ENCODE measurements at places on chromosomes 6 and 20.
A peak's percentile ranks its signal among the peaks of the same experiment; 100 is the strongest.

GRCh38 chr6:16712255-16712930 is 48.9 kb downstream of the ATXN1 start:
- DNase-seq = peak; percentile 49

DNA sequence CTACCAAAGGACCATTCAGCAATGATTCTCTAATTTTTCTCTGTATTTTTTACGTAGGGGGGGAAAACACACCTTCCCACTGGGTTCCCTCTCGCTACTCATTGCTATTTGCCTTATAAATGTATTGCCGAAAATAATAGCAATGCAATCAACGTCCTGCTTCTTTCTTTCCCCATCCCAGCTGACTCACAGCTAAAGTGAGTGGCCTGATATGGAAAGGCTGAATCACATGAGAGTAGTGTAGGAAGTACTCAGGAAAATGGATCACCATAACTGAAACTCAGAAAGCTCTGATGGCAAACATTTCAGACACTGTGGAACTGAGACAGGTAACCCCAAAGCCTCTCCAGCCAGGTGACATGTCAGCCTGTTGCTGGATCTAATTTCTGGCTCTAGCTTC is 49.3 kb upstream of the SRPK1 start:
- no peak for DNase-seq

- no peak for DNase-seq
Observed at GRCh38 chr6:87103977-87104601, 9.2 kb upstream of the CGA start.

DNA sequence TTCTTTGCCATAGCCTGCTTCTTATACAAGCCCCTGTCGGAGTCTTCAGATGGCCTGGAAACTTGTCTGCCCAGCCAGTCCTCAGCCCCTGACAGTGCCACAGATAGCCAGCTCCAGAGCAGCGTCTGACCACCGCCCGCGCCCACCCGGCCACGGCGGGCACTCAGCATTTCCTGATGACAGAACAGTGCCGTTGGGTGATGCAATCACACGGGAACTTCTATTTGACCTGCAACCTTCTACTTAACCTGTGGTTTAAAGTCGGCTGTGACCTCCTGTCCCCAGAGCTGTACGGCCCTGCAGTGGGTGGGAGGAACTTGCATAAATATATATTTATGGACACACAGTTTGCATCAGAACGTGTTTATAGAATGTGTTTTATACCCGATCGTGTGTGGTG is 29.5 kb downstream of the SLCO4A1 start:
- DNase-seq = no peak

DNA sequence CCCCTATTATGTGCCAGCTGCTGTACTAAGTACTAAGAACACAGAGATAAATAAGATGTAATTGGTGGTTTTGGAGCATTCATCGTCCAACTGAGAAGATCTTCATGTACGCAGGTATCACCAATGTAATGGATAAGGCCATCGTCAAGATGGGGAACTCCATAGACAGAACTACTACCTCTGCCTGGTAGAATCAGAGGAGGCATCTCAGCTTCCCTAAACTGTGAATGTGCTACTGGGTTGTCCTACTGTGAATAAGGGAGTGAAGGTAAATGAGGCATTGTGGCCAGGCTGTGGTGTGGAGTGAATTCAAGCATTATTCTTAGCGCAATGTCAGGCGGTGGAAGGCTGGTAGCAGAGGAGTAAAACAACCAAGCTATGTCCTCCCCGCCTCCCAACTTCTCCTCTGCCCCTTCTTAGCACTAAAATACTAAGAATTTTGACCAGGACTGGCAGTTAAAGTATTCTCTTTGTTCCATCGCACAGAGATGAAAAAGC is 68.2 kb downstream of the TBC1D7 start:
- no peak for DNase-seq

DNA sequence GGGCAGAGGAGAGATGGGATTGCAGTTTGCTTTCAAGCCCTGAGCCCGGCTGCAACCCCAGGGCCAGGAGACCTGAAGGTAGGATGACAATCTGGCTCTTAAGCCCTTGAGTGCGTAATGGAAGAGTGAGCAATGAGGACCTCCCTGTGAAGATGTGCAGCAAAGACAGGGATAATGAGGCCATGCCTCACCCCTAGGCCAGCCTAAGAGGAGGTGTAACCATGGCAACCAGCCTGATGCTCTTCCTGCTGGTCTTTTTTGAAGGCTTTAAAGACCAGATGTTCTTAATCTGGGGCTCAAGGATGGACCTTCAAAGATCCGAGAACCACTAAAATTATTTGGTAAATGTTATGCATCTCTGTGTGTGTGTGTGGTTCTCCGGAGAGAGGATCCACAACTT is 8.2 kb downstream of the ARHGAP40 start:
- no peak for DNase-seq

GRCh38 chr6:139126931-139127330 is 7.9 kb upstream of the HECA start:
- DNase-seq = no peak

GRCh38 chr6:1519597-1519996 is 90.1 kb upstream of the FOXC1 start:
- no peak for DNase-seq

DNA sequence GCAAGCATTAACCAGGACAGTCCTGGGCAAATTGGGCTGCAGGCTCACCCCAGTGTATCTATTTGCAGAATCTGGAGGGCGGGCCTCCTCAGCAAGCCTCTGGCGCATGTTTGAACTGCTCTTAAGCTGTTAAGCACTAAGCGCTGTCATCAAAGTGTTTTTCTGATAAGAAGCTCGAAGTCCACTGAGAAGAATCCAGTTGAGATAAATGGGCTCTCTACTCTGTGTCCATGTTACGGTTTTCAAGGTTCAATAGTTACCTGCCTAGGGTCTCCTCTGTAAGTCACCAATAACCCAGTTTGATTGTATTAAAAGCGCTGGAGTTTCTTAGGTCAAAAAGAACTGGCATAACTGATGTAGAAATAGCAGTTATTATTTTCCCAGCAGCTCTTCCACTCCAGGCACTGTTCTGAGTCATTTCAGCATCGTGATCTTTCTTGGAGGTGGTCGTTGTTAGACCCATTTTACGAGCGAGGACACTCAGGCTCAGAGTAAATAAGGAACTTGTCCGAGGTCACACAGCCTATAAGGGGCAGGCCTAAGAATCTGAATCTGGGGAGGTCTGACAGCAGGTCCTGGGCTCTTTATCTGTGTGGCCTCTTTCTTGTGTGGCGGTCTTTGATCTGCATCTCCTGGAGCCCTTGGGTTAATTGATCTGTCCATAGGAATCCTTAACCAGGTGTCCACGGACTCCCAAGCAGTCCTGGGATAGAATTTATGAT is 207.4 kb upstream of the ZNF217 start:
- DNase-seq = no peak

- DNase-seq = no peak
Observed at GRCh38 chr20:57628047-57628961, 8.1 kb upstream of the ZBP1 start.

GRCh38 chr6:50791900-50792508 is 26.7 kb upstream of the TFAP2B start:
- DNase-seq = no peak

DNA sequence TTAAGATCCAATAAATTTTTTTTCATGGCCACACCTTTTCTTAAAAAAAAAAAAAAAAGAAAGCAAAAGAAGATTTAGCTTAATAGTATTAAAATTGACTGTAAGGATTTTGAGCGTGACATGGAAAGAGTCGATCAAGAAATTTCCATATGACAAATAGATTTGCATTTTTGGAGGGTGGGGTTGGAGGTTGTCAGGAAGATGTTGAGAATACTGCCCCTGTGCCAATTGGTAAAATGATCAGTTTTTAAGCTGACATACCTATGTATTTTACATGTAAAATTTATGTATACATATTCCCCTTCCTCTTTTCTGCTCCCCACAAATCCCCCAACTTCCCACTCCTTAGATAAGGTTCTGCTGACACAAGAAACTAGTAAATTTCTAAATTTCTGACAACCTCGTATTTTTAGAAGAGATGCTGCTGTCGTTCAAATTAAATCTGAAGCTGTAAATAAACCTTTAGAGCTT is 520.9 kb downstream of the CD83 start:
- DNase-seq = no peak

DNA sequence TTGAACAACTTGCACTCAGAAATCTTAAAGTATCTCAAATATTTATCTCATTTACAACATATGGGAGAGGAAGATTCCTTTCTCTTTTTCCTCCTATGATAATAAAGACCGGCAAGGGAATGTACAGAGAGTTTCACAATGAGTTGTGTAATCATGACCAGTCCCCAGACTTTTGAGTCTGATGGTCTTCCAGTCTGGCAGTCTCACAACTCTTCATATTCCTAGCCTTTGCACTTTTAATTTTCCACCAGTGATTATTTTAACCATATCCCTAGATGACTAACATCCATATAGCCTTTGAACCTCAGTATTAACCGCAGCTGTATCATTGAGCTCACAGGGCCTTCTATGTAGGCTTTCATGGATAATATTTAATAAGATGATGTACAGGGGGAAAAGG is 278.5 kb downstream of the KHDC1L start:
- no peak for DNase-seq

GRCh38 chr20:9218531-9218961 is 149.7 kb downstream of the PLCB4 start:
- DNase-seq = no peak

GRCh38 chr6:42960243-42961019 is at the start of gene GNMT:
Gene GNMT (plus strand): TSS chr6:42960754. CDS start chr6:42960768, 14 bp downstream.
- DNase-seq = peak; percentile 12

GRCh38 chr20:53859684-53860083 is 210.7 kb downstream of the BCAS1 start:
- no peak for DNase-seq

DNA sequence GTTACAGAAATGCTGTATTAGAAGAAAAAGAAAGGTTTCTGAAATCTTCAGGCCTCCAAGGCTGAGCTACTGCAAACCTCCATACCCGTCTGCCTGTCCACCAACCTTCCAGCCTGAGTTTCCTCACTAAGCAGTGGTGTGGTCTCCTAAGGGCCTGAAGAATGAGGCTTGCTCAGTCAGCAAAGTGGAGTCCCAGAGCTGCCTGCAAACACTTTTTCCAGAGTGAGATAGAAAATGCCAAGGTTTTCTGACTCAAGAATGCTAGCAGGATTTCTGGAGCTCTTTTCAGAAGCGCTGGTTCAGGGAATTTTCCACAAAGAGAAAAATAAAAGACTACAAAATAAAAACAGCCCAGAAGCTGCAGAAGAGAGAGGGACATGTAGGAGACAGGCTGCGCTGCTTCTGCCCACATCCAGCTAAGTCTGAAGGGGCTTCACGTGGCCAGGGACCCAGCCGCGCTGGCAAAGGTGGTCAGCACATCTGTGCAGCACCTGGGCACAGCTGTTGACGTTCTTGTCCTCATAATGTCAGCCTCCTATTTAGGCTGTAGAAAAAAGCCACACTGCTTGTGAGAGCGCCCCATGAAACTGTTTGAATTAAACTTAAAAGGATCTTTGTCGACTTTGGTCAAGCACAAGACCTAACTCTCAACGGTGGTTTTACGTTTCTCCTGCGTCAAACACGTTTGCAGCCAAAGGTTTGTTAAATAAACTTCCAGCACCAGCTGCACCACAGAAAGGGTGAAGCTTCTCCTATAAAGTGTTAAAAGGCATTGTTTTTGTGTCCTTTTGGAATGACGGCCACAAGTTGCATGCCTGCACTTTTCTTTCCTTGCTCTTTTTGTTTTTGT is 209.0 kb downstream of the THBS2 start:
- DNase-seq = no peak

DNA sequence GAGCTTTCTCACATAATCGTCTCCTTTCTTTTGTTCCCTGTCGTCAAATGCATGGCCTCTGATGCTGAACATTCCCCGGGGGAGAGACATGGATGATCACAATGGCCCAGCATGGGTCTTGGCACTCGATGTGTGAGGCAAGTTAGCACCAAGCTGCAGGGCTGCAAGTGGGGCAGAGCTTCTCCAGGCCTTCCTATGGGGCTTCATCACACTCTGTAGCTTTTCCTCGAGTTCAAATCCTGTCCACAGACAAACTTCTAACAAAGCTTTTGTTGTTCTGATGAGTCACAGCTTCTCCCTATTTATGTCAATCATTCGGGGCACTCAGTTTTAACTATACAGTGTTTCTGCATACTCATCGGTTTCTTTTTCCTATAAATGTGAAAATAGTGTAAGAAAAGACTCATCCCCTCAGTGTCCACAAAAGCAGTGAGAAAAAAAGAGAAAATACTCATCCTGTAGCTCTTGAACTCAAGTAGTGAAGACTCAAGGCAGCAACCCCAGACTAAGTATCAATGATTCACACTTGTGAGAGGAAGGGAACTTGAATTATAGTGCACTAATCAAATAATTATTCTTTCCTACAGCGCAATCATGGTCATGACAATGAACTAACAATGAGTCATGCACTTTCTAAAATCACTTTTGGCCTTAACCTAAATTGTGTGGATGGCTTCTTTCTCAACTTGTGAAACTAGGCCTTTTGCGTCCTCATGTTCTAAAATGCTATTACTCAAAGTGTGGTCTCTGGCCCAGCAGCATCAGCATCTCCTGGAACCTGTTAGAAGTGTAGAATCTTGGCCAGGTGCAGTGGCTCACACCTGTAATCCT is 68.4 kb upstream of the NOX3 start:
- no peak for DNase-seq

DNA sequence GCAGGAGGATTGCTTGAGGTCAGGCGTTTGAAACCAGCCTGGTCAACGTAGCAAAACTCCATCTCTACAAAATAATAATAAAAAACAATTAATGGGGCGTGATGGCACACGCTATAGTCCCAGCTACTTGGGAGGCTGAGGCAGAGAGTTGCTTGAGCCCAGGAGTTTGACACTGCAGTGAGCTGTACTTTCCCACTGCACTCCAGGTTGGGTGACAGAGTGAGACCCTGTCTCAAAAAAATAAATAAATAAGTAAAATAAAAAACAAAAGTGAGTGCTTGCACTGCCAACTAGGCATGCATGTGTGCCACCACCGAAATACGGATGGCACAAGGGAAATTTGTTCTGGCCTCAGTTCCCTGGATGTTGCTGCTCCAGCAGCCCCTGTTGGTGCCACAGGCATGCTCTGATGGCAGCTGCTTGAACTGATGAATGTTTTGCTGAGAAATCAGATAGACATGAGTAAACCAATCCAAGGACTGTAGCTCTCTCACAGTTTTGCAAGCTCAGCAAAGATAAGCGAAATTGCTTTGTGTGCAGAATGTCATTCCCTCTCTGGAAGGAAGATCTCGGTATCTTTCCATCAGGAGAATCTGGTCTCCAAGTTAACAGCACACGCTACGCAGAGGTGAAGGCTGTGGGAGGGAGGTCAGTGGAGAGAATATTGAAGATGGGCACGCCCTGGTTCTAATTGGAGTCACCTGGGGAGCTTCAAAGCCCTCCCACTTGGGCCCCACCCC is 188.0 kb upstream of the SLC24A3 start:
- no peak for DNase-seq

DNA sequence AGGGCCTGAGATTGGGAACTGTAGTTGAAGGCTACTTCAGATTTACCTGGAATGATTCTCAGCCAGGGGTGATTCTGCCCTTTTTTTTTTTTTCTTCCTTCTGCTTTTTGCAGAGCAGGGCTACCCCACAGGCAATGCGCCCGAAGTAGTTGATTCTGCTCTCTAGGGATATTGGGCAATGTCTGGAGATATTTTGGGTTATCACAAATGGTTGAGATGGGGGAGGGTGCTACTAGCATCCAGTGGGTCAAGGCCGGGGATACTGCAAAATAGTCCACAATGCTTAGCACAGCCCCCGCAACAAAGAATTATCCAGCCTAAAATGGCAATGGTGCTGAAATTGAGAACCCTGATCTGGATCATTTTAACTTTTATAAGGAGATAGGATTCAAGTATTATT is 71.2 kb upstream of the ZMYND8 start:
- DNase-seq = no peak

Measured in stimulated activated naive B cell treated with anti-CD40 and anti-IgM and Interleukin-4, amounts not matched to agents 10 μg/mL and 1 μg/mL and 100 μg/mL, for 72 hours (primary cell).